Activated CD4-positive, alpha-beta T cell treated with anti-CD3 and anti-CD28 coated beads, Interleukin-2, amount 10 ng/mL, durations not matched to agents 7 days and 5 days (primary cell): ENCODE measurements at places on chromosomes 12 and 14. TPM values are rescaled to one million over a fixed set of nuclear protein-coding genes. Genes with fewer than 3 reads are reported as not detected.

SERPINA4 gene
- not detected for total RNA-seq

SLC6A15 gene
- not detected for total RNA-seq

GRCh38 chr14:31229009-31229408 lies 21.4 kb upstream of the HECTD1 start:
- no peaks in the 10 kb centered on the region for H3K36me3 ChIP-seq
- H3K27me3 ChIP-seq, result peaks cover 4% of the 10 kb centered on the region
- H3K27ac ChIP-seq, result no peak overlapping the region
- no peak for DNase-seq
- H3K4me1 ChIP-seq, result no peaks in the 10 kb centered on the region

- no peak for DNase-seq
- H3K4me1 ChIP-seq, result no peaks in the 10 kb centered on the region
- no peak overlapping the region for H3K27ac ChIP-seq
- H3K4me3 ChIP-seq, result no peak overlapping the region
These were observed 244.3 kb downstream of the DIO2 start for GRCh38 chr14:79967001-79967400.

DNA sequence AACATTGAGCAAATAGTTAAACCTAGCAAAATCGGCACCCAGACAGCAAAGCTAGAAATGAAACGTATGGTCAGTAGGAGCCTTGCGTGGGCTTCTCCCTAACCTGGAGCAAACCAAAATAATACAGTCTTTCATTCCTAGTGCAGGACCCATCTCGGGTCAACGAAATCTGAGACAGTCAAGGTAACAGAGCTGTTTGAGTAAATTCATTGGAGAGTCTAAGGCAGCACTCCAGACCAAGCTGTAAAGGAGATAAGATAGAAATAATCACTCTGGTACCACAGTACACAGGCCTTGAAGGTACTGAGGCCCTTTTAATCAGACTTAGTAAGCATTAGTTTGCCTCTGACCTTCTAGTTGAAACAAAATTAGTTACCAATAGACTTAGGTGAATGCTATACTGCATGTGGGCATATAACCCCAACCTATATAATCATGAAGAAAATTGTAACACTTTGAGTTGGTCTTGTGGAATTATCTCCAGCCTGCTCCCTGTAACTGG lies 54.4 kb upstream of the BICD1 start:
- H3K4me3 ChIP-seq, result no peak overlapping the region
- no peak overlapping the region for H3K27ac ChIP-seq
- H3K4me1 ChIP-seq, result peaks cover 3% of the 10 kb centered on the region
- no peaks in the 10 kb centered on the region for H3K27me3 ChIP-seq
- H3K36me3 ChIP-seq, result peaks cover 3% of the 10 kb centered on the region

DNA sequence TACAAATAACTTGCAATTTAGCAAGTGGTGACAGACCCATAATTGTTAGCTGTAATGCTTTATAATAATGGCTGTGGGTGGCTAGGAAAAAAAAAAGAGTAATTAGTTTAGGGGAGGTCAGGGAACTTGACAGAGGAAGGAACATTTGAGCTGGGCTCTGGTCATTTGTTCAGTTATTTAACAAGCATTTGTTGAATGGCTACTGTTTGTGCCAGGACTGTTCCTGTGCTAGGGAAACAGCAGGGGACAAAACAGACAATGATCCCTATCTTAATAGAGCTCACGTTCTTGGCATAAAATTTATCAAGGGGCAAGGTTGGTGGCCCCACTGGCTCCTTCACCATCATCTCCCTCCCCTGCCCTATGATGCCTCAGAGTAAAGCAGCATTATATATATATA lies 18.5 kb downstream of the CHST11 start:
- H3K27me3 ChIP-seq, result no peaks in the 10 kb centered on the region
- peaks cover 84% of the 10 kb centered on the region for H3K4me1 ChIP-seq
- H3K27ac ChIP-seq, result no peak overlapping the region
- no peak overlapping the region for H3K4me3 ChIP-seq
- peaks cover 45% of the 10 kb centered on the region for H3K36me3 ChIP-seq

DNA sequence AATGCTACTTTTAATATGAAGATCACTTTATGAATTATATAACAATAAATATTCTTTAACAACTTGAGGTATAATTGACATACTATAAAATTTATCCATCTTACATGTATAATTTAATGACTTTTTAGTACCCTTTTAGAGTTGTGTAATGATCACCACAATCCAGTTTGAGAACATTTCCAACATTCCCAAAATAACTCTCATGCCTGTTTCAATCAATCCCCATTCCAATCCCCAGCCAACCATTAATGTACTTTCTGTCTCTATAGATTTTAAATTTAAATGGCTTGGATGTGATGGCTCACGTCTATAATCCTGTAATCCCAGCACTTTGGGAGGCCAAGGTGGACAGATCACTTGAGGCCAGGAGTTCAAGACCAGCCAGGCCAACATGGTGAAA lies 23.5 kb upstream of the FRMD6 start:
- H3K4me3 ChIP-seq, result no peak overlapping the region
- no peak for DNase-seq
- no peaks in the 10 kb centered on the region for H3K36me3 ChIP-seq
- H3K4me1 ChIP-seq, result peaks cover 4% of the 10 kb centered on the region
- H3K27me3 ChIP-seq, result peaks cover 3% of the 10 kb centered on the region

- no peak for DNase-seq
- H3K27me3 ChIP-seq, result no peaks in the 10 kb centered on the region
These were observed 22.7 kb downstream of the SMCO2 start for GRCh38 chr12:27469176-27469736.

GALNT8 gene
- total RNA-seq, result 1.0 TPM

CCDC175 gene
- not detected for total RNA-seq

DNA sequence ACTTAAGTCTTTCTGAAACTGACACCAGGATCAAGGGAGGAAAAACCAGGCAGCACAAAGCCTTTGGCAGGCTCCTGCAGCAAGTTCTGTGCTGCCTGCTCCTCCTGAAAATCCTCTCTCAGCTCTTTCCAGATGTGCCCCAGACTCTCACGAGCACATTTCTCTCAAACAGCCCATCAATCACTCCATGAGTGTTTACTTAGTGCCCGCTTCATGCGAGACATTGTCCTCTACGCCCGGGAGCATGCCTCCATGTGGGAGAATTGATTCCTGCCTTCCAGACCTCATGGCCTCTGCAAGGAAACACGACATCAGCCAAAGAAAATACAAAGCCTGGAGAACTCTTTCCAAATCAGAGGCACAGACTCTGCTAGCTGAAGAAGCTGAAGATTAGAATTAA lies 46.5 kb upstream of the TSPAN11 start:
- DNase-seq, result no peak
- no peak overlapping the region for H3K4me3 ChIP-seq
- H3K36me3 ChIP-seq, result no peaks in the 10 kb centered on the region
- H3K27ac ChIP-seq, result no peak overlapping the region

- no peak overlapping the region for H3K27ac ChIP-seq
- no peak for DNase-seq
- no peaks in the 10 kb centered on the region for H3K27me3 ChIP-seq
- H3K36me3 ChIP-seq, result peaks cover 1% of the 10 kb centered on the region
- H3K4me1 ChIP-seq, result peaks cover 14% of the 10 kb centered on the region
These were observed 50.2 kb downstream of the WDR20 start for GRCh38 chr14:102189874-102190273.

DNA sequence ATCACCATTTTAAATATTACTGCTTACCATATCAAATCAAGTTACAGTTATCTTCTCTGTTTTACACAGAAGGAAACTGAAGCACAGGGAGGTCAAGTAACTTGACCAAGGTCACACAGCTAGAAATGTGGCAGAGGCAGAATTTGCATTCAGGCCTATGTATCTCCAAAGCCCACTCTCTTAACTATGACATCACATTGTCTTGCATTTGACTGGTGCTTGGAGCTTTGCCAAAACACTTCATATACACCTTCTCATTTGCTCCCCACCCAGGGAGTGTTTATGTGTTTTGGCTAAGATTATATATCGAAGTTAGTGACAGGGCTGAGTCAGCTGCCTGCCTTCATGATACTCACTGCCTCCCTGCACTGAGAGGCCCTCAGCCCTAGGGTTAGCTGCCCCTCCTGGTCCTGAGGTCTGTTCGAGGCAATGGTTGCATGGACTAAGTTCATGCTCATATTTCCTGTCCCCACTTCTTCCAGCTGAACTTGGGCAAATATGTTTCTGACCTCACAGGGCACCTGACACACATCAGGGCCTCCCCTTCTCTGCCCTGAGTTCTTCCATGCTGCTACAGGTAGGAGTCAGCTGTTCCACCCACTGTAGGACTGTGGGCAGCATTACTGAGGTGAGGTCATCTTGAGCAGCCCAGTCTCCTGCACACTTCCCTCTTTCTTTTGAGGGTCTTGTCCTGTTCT lies 1.8 kb downstream of the GALNT6 start:
- no peak for DNase-seq
- no peaks in the 10 kb centered on the region for H3K27me3 ChIP-seq
- H3K4me1 ChIP-seq, result peaks cover 68% of the 10 kb centered on the region
- H3K36me3 ChIP-seq, result peaks cover 2% of the 10 kb centered on the region
- H3K4me3 ChIP-seq, result peak overlapping the region; percentile 31
- H3K27ac ChIP-seq, result peak overlapping the region; percentile 43

EIF4B gene
- total RNA-seq, result 385 TPM

DNA sequence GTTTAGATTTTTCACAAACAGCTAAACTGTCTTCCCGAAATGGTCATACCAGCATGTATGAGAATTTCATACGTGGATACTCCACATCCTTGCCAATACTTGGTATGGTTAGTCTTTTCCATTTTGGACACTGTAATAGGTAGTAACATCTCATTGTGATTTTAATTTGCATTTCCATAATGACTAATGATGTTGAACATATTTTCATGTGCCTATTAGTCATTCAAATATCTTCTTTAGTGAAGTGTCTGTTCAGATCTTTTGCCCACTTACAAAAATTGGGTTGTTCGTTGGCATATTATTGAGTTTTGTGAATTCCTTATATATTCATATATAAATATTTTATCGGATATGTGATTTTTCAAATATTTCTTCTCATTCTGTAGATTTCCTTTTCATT lies 78.0 kb upstream of the GNG2 start:
- H3K27ac ChIP-seq, result no peak overlapping the region
- H3K4me1 ChIP-seq, result peaks cover 10% of the 10 kb centered on the region
- H3K4me3 ChIP-seq, result no peak overlapping the region
- DNase-seq, result no peak

DNA sequence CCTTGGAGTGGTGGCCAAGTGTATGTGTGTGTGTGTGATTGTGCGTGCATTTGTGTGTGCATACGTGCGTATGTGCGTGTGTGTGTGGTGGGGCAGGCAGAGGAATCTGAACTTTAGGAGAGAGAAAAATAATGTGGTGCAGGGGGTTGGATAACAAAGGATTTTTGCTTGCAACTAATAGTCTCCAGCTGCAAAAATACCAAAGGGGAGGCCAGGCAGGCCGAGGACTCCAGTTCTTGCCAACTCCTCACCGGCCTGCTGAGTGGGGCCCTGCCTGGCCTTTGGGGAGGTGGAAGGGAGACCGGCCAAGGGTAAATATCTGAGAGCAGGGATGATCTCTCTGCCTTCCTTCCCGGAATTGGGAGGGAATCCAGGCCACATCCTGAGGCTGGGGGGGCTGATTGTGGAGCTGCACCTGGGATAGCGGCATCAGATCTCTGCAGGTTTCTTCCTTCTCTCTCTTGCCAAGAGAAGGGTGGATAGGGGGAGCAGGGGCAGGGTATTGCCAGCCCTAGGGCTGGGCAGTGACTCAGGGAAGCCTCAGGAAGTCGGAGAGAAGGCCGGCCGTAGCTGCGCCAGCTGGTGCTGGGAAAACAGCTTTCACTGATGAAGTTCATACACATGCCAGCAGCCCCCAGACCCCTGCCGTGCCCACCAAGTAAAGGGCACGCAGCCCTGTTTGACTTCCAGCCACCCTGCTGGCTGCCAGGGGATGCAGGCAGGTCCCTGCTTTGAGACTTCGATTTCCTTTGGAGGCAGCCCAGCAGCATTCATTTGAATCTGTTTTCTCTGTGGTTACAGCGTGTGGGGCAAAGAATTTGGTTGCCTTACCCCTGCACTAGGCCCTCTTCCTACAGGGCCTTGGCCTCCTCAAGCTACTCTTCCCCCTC lies 4.6 kb upstream of the LRP1-AS start:
- H3K4me1 ChIP-seq, result peaks cover 4% of the 10 kb centered on the region
- DNase-seq, result no peak
- no peaks in the 10 kb centered on the region for H3K27me3 ChIP-seq
- no peaks in the 10 kb centered on the region for H3K36me3 ChIP-seq
- no peak overlapping the region for H3K4me3 ChIP-seq
- H3K27ac ChIP-seq, result no peak overlapping the region

- H3K4me3 ChIP-seq, result no peak overlapping the region
- no peak overlapping the region for H3K27ac ChIP-seq
These were observed 306.2 kb upstream of the DIO3 start for GRCh38 chr14:101254805-101255764.

ACAD10 gene
- total RNA-seq, result 29.7 TPM

TMEM117 gene
- total RNA-seq, result 0.77 TPM

DNA sequence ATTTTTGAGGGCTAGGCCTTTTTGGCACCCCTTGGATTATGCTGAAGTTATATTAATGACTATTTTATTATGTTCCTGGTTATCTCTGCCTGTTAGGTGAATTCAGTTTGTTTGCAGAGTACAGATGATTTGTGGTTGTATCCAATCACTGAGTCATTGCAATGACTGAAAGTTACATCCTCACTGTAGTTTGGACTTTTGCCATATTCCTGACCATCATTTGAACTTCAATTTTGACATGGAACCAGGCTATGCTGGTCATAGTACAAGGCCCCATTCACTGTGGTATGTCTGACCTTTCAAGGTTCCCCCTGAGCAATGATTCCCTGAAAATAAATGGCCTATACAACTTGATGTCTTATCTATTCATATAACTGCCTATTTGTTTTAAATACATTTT lies 621.0 kb downstream of the CCER1 start:
- H3K4me3 ChIP-seq, result no peak overlapping the region
- no peaks in the 10 kb centered on the region for H3K36me3 ChIP-seq
- H3K27me3 ChIP-seq, result peaks cover 2% of the 10 kb centered on the region
- H3K4me1 ChIP-seq, result no peaks in the 10 kb centered on the region
- no peak overlapping the region for H3K27ac ChIP-seq

GRCh38 chr14:86619726-86620125 lies 1089.8 kb downstream of the FLRT2 start:
- no peaks in the 10 kb centered on the region for H3K36me3 ChIP-seq
- no peak for DNase-seq
- no peaks in the 10 kb centered on the region for H3K4me1 ChIP-seq
- no peaks in the 10 kb centered on the region for H3K27me3 ChIP-seq

LRTM2 gene
- not detected for total RNA-seq

KRT5 gene
- total RNA-seq, result not detected

DNA sequence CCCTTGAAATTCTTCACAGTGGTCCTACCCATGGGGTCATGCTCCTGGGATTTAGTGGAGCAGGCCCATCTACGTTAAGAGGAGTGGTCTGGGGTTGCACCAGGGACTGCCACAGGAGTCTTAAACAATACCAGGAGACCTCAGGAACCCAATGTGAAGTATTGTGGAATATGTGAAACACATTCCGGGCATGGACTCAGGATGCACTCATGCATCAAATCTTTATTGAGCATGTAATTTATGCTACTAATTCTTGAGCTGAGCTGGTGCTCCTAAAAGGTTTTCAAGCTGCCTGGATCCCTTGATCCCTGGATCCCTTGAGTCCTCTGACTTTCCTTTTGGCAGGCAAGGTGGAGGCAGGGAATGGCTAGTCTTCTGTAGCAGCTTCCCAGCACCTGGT lies 8.8 kb downstream of the SERPINA10 start:
- peaks cover 7% of the 10 kb centered on the region for H3K4me1 ChIP-seq
- no peak for DNase-seq
- no peaks in the 10 kb centered on the region for H3K36me3 ChIP-seq
- no peak overlapping the region for H3K27ac ChIP-seq
- no peaks in the 10 kb centered on the region for H3K27me3 ChIP-seq
